ENCODE measurements at places on chromosomes 4 and X. TPM values are rescaled to one million over a fixed set of nuclear protein-coding genes. Genes with fewer than 3 reads are reported as not detected.

DNA sequence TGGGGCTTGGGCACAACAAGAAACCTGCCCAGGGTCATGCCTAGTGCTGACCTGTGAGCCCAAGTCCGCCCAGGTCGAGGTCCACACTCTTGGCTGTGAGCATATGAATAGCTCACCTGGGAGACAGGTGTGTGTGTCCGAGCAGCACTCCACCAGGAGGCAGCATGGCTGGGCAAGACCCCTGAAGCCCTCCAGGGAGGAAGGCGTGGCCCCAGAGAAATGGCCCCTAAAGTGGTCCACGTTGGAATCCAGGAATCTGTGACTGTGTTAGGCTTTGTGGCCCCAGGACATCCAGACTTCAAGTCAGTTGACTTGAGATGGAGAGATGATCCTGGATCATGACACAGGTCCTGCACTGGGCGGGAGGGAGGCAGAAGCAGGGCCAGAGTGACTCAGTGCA lies 138.8 kb downstream of the CPZ start:
- no peak for DNase-seq

DNA sequence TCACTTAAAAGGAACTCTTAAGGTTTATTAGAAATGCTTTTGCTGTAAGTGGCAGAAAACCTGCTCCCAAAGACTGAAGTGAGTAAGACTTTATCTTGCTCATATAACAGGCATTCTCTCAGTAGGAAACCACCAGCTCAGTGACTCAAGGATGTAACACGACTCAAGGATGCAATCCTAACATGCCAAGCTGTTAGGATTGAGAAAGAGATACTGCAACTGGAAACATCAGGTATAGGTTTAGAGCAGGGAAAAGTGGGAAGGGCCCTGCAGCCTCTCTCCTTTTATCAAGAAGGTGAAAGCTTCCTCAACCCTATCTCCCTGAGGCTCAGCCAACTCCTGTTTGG lies 11.9 kb upstream of the SLC9A7 start:
- peak; percentile 94 for DNase-seq

CCDC158 gene
- total RNA-seq = 1.3 TPM

GLRB gene
- total RNA-seq = 25.9 TPM

DNA sequence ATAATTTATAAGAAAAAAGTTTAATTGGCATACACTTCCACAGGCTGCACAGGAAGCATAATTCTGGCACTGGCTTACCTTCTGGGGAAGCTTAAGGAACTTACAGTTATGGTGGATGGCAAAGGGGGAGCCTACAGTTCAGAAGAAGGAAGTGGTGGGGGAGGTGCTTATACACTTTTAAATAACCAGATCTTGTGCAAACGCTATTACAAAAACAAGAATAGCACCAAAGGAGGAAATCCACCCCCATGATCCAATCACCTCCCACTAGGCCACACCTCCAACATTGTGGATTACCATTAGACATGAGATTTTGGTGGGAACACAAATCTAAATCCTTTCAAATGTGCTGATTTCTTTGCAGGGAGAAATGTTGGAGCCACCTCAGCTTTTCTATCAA lies 287.7 kb downstream of the CPXCR1 start:
- no peak for DNase-seq

All from fibroblast of lung (primary cell).